DND-41 (cell line): ENCODE measurements at places on chromosomes 13 and 19.

DNA sequence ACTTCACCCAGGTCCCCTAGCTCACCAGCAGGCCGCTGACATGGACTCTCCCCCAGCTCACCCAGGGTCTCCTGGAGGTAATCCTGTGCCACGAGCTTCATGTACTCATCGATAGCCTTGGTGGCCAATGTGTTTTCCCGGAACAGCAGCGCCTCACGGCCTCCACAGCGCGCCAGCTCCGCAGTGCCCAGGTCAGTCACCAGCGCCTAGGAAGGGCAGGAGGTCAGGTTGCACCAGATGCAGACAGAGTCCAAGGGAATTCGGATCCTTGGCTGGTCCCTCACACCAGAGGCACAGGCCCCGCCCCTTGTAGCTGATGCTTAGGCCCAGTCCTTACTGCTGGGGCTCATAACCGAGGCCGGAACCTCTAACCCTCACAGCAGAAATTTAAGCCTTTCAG lies 6.7 kb upstream of the WIZ start:
- no peak for DNase-seq

- DNase-seq, result no peak
Observed at GRCh38 chr13:96089749-96090239, at the start of gene HS6ST3. Gene HS6ST3 (plus strand): TSS chr13:96090107.

DNA sequence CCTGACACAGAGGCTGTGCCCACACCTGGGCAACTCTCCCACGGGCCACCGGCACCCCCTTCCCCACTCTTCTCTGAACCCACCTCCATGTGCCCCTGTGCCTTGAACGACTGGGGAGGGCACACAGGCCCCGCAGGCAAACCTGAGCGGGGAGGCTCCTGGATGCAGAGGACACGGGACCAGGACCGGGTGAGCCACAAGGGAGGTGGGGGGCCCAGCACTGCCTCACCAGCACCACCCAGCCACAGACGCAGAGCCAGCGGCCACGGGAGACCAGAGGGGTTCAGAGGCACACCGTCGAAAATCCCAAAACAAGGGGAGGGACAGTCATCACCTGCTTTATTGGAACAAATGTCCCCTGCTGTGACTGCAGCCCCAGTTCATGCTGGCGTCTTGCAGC lies 49.4 kb downstream of the STK24 start:
- no peak for DNase-seq

GRCh38 chr19:38949580-38950367 lies 19.0 kb downstream of the MRPS12 start:
- no peak for DNase-seq

- DNase-seq, result no peak
Observed at GRCh38 chr13:114047358-114047881, 73.5 kb upstream of the C13orf46 start.

DNA sequence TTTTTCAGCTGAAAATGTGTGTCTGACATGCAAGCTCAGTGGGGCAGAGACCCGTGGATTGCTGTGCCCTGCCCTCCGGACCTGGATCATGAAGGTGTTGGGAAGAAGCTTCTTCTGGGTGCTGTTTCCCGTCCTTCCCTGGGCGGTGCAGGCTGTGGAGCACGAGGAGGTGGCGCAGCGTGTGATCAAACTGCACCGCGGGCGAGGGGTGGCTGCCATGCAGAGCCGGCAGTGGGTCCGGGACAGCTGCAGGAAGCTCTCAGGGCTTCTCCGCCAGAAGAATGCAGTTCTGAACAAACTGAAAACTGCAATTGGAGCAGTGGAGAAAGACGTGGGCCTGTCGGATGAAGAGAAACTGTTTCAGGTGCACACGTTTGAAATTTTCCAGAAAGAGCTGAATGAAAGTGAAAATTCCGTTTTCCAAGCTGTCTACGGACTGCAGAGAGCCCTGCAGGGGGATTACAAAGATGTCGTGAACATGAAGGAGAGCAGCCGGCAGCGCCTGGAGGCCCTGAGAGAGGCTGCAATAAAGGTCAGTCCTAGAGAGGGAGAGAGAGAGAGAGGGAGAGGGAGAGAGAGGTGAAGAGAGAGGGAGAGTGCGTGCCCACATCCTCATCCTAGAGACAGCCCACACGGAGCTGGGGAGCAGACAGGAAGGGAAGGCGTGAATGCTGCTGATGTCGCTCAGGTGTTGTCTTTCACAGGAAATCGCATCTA lies 5.1 kb upstream of the DCUN1D2 start:
- DNase-seq, result no peak

- no peak for DNase-seq
Observed at GRCh38 chr19:45820413-45821102, 5.5 kb upstream of the RSPH6A start.

DNA sequence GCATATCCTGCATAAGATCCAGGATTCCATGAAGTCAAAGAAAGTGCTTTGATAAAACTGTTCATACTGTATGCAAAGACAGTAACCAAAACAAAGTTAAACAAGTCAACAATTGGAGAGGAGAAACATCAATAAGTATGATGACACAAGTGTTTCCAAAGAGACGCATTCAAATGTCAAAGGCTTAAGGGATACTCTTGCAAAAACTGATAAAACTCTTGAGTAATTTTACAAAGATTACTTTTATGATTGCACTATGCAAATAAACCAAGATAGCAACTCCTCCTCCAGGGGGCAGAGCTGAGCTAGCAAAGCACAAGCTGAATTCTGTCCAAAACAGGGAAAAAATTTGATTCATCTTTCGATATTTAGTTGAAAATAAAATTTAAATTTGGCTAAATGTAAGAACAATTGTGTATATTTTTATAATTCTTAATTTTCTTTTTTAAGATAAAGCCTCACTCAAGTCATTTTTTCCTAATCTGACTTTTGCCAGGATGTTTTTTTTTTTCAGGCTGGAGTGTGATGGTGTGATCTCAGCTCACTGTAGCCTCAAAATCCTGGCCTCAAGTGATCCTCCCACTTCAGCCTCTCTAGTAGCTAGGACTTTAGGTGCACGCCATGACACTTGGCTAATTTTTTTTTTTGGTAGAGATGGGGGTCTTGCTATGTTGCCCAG lies 84.0 kb downstream of the MZT1 start:
- peak; percentile 56 for DNase-seq

- DNase-seq, result peak; percentile 18
Observed at GRCh38 chr13:27172495-27172842, 858 bp upstream of the USP12 start.

- DNase-seq, result no peak
Observed at GRCh38 chr13:31310786-31311185, 111.0 kb downstream of the B3GLCT start.

- no peak for DNase-seq
Observed at GRCh38 chr13:103487841-103488240, 421.6 kb upstream of the SLC10A2 start.

GRCh38 chr19:57686727-57687126 lies 5.0 kb downstream of the ZNF551 start:
- DNase-seq, result no peak

DNA sequence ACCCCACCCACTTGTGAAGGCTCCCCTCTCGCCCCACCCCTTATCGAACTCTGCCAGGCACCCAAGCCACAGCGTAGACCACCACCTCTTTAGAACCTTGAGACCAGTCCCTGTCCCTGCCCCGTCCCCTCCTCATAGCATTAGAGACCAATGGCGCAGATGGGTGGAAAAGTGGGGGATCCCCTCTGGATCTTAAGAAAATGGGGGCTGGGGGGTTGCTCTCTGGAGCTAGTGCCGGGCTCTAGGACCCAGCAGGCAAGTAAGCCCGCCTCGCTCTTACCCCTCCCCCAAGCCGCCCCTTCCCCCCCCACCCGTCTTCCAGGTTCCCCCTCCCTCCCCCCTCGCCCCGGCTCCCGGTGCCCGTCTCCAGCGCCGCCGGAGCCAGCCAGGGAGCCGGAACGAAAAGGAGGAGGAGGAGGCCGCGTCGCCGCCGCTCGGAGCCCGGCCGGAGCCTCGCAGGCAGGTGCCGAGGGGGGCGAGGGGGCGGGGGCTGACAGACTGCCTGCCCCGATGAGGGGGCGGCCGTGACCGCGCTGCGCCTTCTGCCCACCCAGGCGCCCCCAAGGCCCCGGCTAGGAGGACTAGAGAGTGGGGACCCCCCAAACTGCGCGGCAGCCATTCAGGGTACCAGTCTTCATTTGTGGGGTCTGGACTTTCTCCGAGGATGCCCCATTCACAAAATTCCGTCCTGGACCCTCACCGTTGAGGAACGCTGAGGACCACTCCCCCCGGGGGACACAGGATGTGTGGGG lies at the start of gene SPRED3:
Gene SPRED3 (plus strand): TSS at position 349 of the 752 bp plus-strand sequence. CDS start 1,606 bp downstream, outside the sequence.
- no peak for DNase-seq

DNA sequence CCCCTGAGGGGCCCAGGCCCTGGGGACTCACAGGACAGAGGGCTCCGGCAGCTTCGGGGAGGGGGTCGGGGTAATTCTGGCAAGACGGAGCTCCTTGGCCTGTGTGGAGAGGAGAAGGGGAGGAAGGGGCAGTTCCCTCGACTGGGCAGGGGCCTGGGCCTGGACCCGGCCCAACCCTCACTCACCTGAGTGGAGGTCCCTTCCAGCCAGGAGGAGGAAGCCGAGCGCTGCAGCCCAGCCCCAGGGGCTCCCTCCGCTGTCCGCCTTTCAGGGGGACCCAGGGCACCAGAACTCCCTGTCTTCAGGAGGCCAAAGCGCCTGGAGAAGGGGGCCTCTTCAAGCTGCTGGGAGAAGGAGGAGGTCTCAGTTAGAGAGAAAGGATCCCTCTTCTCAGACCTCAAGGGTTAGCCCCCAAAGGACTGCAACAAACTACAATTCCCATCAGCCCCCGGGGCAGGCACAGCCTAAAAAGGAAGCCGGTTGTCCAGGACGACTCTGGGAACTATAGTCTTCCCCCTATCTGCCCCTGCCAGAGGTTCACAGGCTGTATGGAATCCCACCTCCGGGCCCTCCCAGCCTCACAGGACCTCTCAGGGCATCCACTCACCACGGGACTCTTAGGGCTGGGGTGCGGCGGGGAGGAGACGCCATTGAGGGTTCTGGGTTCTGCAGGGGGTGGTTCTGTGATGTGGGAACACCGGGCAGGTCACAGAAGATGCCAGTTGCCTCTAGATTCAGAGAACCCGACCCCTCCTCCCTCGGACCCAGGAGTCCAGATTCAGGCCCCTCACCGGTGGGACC lies 19.8 kb downstream of the EPS8L1 start:
- no peak for DNase-seq

DNA sequence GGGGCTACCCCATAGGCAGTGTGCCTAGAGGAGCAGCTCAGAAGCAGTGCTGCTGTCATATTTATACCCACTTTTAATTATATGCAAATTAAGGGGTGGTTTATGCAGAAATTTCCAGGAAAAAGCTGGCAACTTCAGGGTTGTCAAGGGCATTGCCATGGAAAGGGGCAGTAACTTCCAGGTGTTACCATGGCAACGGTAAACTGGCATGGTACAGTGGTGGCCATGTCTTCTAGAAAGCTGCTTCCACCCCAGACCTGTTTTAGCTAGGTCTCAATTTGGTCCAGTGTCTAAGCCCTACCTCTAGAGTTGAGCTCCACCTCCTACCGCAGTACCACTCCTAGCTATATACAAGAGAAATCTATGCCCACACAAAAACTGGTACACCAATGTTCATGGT lies 11.3 kb downstream of the PNMA8A start:
- DNase-seq, result no peak

DNA sequence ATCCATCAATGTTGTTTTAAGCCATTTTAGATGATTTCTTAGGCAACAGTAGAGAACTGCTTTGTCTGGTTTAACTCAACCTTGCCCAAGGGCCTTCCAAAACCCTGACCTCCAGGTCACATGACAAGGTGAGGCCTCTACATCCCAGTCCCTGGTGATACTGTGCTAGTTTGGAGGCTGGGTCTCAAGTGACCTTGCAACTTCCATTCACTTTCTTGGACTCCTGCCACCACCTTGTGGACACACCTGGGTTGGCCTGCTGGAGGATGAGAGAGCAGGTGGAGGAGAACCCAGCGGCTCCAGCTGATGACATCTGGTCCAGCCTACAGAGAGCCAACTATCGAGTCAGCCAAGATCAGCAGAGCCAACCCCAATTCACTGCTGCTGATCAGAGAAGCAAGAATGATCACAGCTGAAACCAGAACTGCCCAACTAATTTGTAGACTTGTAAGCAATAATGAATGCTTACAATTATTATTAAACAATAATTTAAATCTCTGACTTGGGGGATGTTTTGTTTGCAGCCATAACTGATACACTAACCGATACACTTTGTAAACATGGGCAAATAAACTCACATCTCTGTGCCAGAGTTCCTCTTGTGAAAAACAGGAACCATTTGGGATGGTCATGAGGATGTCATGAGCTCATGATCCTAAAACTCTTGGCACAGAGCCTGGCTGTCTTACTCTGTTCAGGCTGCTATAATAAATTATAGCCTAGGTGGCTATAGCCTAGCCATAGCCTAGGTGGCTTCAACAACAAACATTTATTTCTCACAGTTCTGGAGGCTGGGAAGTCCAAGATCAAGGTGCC lies 11.5 kb downstream of the FAM187B start:
- no peak for DNase-seq

DNA sequence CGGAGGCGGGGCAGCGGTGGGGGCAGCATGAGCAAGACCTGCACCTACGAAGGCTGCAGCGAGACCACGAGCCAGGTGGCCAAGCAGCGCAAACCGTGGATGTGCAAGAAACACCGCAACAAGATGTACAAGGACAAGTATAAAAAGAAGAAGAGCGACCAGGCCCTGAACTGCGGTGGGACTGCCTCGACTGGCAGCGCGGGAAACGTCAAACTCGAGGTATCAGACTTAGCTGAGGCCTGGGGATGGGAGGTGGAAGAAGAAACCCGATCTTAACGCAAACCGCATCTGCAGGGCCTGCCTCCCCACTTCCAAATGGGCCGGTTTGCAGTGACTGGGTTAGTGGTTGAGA lies 693 bp downstream of the RFXAP start:
- peak; percentile 64 for DNase-seq

GRCh38 chr13:97301382-97302095 lies 79.4 kb downstream of the MBNL2 start:
- no peak for DNase-seq

DNA sequence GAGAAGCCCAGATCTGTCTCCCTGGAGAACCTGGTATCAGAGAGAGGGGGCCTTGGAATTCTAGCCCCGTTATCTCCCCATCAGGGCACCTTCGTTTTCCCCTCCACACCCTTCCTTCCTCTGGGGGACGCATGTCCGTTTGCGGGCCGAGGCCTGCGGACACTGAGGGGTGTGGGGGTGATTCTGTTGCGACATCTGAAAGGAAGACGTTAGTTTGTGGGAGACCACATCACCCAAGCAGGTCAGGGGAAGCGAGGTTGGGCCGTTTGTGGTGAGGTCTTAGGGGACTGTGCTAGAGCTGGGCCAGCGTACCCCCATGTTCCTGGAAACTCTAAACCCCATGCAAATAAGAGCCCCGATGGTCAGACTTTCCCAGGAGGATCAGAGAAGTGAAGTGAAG lies 3.7 kb upstream of the HSH2D start:
- no peak for DNase-seq

GRCh38 chr13:21228738-21229137 lies 52.3 kb downstream of the MRPL57 start:
- DNase-seq, result no peak

DNA sequence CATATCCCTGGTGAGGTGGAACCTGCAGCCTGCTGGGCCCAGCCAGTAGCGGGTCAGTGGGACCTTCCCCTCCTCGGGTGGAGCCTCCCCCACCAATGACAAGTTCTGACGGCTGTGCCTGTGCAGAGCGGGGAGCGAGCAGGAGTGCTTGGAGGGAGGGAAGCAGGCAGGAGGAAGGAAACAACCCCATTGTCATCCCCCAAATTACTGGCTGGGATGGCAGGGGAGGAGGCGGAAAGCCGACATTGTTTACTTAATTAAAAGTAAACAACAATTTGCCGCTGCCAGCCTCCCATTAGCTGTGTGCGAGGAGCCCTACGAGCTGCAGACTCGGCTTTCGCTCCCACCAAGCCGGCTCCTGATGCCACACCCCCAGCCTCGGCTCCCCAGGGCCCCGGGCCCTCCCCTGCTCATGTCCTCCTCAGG lies 45.5 kb downstream of the LYL1 start:
- DNase-seq, result no peak
